ENCODE measurements at places on chromosomes 4 and X.

DNA sequence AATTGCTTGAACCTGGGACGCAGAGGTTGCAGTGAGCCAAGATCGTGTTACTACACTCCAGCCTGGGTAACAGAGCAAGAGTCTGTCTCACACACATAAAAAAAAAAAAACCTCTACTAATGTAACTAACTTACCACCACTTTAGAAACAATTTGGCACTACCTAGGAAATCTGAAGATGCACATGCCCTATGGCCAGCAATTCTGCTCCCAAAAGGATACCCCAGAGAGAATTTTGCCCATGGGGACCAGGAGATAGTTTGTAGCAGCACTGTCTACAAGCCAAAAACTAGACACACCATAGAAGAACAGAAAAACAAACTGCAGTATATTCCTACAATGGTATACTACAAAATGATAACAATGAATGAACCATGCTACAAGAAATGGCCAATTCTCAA lies 37.5 kb downstream of the USP46 start:
- DNase-seq: no peak

DNA sequence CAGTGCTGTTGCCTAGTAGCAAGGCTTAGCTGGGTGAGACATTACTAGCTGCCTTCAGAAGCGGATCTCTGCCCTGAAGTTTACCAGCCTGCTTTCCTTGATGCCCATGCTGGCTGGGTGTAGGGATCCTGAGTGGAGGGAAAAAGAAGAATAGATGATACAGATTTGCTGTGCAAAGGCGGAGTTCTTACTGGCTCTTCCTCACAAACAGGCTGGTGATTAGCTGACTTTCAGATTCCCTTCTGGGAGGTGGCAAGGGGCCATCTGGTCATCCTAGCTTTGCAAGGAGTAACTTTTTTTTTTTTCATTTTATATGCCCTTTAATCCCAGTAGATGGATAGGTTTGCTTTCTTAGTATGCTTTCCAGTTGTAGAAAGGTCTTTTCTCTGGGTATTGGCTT lies 44.8 kb downstream of the SMARCA5 start:
- no peak for DNase-seq

- peak; percentile 18 for DNase-seq
Measured at GRCh38 chrX:68833448-68833805, 4.6 kb downstream of the EFNB1 start.

- DNase-seq: no peak
Measured at GRCh38 chr4:14110407-14110806, 482.9 kb upstream of the BOD1L1 start.

DNA sequence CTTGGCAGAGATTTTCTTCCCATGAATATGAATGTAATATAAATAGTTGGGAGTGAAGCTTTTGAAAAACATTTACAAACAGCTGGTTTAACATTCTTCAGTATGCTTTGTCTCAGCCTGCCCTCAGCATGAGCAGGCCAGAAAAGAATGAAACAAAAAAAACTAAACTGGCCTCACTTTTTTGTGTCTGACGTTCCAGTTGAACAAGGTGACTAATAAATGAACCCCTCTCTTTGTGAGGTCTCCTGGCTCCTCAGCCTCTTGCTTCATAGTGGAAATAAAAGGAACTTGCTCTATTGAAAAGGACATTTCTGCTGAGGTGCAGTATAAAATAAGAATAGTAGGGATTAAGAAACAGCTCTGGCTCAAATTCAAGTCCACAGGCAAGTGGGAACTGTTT lies 9.4 kb downstream of the CHST7 start:
- no peak for DNase-seq

- DNase-seq: no peak
Measured at GRCh38 chr4:76449833-76450232, 14.8 kb downstream of the SHROOM3 start.

GRCh38 chrX:119497185-119497584 lies 28.9 kb downstream of the SLC25A5 start:
- no peak for DNase-seq

DNA sequence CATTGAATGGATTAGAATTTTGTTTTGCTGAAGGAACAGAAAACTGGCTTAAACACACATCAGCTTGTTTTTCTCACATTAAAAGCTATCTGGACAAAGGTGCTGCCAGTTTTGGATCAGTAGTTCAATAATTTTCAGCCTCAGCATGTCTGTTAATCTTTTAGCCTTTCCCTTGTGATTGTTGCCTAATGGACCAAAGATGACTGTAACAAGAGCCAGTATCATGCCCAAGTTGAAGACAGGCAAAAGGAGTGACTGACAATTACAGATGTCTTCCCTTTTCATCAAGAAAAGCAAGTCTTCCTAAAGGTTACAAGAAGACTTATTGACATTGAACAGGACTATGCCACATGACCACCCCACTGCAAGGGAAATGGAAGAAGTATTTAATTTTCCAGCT lies 419.7 kb downstream of the MAPK10 start:
- DNase-seq: no peak

DNA sequence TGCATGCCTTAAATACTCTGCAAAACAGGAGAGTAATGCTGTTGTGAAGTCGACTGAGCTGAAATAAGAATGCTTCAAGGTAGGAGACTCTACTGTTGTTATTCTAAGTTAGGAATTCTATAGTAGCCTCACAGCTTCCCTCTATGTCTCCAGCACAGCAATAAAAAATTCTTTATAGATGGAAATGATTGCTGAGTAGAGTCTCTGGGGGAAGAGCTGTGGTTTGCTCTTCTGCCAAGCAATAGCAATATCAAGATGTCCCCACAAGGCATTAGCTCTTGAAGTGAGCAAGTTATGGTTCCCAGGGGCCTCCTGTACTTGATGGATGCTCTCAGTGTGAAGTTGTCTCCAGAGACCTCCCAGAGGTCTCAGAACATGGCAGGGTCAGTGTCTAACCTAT lies 880.6 kb upstream of the FRG1 start:
- no peak for DNase-seq

- DNase-seq: no peak
Measured at GRCh38 chr4:3573131-3573530, 40.9 kb upstream of the LRPAP1 start.

- no peak for DNase-seq
Measured at GRCh38 chr4:76533314-76533713, 98.3 kb downstream of the SHROOM3 start.

- DNase-seq: no peak
Measured at GRCh38 chr4:110010797-110011196, 98.1 kb downstream of the EGF start.
